ENCODE measurements at places on chromosomes 5 and 9.

- DNase-seq: peak; percentile 40
These were observed 194.3 kb downstream of the PALM2AKAP2 start for GRCh38 chr9:109974143-109974917.

- no peak for DNase-seq
These were observed 48.2 kb downstream of the ABCA1 start for GRCh38 chr9:104879555-104880309.

DNA sequence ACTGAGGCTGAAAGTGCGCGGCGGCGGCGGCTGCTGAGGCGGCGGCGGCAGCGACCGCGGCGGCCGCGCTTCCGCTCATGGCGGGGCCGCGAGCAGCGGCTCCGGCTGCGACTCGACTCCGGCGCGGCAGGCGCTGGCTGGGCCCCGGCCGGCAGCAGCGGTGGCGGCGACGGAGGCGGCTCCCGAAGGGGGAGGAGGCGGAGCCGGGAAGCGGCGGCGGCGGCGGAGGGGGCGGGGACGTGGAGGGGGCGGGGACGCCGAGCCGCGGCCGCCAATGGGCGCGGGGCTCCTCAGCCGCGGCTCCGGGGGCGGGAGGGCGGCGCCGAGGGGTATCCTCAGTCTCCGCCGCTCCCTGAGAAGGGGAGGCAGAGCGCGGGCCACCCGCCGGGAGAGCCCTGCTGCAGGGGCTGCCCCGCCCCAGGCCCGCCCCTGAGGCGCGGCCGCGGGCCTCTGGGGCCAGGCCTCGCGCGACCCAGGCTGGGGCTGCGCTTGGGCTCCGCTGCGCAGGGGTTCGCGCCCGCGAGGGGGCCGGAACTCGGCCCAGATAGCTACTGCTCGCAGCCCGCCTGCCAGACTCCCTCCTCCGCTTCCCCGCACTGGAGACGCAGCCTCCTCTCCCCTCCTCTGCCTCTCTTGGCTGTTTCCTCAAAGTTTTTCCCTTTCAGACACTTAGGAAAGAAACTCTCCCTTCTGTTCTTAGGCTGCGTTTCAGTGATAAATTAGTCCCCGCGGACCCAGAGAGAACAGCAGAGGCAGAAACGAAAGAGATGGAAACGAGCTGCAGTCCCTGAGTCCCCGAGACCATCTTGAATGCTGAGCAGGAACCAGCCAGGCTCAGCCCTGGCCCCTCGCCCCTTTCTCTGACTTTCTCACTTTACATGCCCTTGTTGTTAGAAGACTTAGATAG, 85.0 kb upstream of the MELK start:
- DNase-seq: peak; percentile 92

DNA sequence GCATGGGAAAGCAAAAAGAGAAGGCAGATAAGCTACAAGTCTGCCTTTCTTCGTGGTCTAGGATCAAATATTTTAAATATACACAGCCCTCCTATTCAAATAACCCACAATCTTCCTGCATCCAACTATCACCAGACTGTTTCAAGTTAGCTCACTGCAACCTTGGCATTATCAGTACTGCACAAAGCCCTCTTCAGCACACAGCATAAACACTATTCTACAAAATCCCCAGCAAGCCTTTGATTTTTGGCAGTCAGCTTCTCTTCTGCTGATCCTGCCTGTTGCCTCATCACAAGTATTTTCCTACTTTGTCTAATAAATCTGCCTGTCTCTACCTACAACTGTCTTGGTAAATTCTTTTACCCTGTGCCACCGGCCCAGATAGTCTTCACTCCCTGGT, 142.9 kb downstream of the COX7C start:
- no peak for DNase-seq

DNA sequence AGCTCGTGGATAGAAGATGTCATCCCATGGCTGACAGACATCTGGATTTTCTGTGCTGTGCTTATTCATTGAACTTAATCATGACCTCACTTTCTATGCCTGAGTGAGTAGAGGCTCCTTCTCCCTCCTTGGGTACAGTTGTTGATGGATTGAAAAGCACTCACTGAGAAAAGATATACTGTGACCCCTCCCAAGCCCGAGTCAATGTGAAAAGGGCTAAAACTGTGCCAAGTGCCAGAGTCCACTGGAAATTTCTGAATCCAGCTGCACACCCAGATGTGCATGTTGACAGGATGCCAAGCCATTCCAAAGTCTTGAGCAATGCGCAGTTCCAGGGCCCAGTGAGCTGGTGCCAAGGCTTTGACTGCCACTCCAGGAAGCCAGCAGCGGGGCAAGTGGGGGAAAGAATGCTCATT, 473.0 kb downstream of the NTRK2 start:
- DNase-seq: no peak

GRCh38 chr9:120378680-120379079, 201.3 kb downstream of the CDK5RAP2 start:
- DNase-seq: no peak

DNA sequence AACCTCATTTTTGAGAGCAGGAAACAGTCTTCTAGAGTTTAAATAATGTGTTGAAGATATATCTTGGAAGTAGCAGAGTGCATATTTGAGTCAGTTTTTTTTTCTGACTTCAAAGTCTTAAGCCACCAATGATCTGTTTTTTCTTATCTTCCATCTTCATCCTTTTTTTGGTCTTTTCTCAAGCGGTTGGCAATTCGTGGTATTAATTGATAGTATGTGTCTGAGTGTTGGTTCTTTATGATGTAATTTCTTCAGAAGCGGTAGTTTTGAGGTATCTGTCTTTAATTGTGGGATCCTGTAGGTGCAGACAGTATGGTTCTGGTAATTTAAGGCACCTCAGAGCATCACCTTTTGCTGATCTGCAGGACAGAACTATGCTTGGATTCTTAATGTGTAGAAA, 3.9 kb downstream of the CSNK1G3 start:
- peak; percentile 78 for DNase-seq

DNA sequence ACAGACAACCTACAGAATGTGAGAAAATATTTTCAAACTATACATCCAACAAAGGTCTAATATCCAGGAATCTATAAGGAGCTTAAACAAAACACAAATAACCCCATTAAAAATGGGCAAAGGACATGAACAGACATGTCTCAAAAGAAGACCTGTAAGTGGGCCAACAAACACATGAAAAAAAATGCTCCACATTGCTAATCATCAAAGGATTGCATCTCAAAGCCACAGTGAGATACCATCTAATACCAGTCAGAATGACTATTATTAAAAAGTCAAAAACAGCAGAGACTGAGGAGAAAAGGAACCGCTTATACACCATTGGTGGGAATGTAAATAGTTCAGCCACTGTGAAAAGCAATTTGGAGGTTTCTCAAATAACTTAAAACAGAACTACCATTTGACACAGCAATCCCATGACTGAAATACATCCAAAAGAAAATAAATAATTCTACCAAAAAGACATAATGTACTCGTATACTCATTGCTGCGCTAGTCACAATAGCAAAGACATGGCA, 39.1 kb upstream of the C5orf63 start:
- DNase-seq: no peak

- peak; percentile 59 for DNase-seq
These were observed at the start of gene PCDHGA10 for GRCh38 chr5:141412854-141413539. TSS of gene PCDHGA10 (plus strand) at chr5:141412987. CDS start at chr5:141413176, 189 bp downstream.

GRCh38 chr9:113603048-113603375, 139.5 kb downstream of the RGS3 start:
- DNase-seq: no peak

GRCh38 chr9:14043483-14043882, 270.5 kb downstream of the NFIB start:
- DNase-seq: no peak

GRCh38 chr9:16763946-16764345, 106.5 kb downstream of the BNC2 start:
- DNase-seq: no peak

DNA sequence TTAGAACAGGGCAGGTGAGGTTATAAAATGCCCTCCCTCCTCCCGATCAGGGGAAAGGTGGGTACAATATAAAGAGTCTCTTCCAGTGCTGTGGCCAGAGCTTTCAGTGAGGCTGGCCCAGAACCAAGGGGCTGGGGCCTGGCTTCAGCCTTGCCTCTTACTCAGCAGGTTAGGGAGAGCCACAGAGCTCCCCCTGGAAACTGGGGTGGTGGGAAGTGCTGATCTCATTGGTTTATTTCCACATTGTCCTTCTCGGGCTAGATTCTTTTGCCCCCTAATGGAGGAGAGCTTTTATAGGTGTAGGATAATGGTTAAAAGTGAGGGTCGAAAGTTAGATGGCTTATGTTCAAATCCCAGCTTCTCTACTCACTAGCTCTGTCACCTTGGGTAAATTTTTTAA, 186.7 kb upstream of the TBC1D2 start:
- DNase-seq: no peak

- no peak for DNase-seq
These were observed 91.0 kb upstream of the RETREG1 start for GRCh38 chr5:16707869-16708192.

DNA sequence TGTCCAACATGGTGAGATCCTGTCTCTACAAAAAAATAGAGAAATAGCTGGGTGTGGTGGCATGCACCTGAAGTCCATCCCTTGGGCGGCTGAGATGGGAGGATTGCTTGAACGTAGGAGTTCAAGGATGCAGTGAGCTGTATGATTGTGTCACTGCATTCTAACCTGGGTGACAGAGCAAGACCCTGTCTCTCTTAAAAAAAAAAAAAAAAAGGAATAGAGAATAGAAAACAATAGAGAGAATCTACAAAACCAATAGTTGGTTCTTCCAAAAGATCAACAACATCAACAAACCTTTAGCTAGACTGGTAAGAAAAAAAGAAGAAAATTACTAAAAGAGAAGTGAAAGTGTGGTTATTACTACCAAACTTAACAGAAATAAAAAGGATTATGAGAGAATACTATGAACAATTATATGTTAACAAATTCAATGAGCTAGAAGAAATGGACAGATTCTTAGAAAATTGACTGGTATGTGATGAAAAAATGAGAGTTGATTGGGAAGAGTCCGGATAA, 8.1 kb upstream of the SLC38A9 start:
- no peak for DNase-seq

DNA sequence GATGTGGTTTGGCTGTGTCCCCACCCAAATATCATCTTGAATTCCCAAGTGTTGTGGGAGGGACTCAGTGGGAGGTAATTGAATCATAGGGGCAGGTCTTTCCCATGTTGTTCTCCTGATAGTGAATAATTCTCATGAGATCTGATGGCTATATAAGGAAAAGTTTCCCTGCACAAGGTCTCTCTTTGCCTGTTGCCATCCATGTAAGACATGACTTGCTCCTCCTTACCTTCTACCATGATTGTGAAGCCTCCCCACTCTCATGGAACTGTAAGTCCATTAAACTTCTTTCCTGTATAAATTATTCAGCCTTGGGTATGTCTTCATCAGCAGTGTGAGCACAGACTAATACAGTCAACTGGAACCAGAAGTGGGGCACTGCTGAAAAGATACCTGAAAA, 262.4 kb upstream of the RFX3 start:
- DNase-seq: no peak

- no peak for DNase-seq
These were observed 1.6 kb downstream of the HBEGF start for GRCh38 chr5:140344683-140345423.

DNA sequence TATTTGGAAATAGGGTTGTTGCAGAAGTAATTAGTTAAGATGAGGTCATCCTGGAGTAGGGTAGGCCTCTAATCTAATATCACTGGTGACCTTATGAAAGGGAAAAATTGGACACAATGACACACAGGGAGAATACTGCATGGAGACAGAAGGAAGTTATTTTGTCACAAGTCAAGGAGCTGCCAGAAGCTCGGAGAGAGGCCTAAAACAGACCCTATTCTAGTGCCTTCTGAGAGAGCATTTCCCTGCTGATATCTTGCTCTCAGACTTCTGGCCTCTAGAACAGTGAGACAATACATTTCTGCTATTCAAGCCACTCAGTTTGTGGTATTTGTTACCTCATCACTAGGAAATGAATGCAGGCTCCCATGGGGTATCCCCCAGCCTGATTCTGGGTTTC, 332.9 kb downstream of the CSNK1G3 start:
- DNase-seq: no peak

DNA sequence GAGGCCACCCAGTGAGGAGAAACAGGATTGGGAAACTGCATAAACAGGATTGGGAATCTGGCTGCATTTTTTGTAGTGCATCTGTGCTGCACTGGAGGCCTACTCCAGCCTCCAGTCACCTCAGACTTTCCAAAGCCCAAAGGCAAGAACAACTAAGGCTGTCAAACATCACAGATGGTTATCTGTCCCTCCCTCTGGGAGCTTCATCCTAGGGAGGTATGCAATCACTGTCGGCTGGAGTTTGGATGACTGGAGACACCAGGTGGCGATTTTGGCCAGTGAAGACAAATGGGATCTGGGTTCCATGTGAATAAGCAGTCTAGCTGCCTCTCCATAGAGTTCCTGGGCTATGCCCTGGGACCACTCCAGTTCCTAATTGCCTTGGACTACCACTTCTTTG, 9.3 kb upstream of the SPINK13 start:
- DNase-seq: no peak

- DNase-seq: no peak
These were observed 31.6 kb downstream of the PTGS1 start for GRCh38 chr9:122402403-122402871.

GRCh38 chr9:27206041-27206440, 90.9 kb downstream of the EQTN start:
- DNase-seq: no peak

- no peak for DNase-seq
These were observed 559.0 kb upstream of the FTMT start for GRCh38 chr5:121292664-121293063.

DNA sequence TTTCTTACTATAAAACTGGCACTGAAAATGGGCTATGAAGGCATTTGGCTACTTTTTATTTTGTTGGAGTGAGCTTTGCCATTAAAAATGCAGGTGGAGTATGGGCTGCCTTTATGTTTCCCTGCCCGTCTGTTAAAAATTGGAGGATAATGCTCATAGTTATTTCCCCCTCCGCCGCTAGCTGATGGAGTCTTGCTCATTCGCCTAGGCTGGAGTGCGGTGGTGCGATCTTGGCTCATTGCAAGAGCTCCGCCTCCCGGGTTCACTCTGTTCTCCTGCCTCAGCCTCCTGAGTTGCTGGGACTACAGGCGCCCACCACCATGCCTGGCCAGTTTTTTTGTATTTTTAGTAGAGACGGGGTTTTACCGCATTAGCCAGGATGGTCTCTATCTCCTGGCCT, 8.6 kb downstream of the G3BP1 start:
- DNase-seq: no peak

DNA sequence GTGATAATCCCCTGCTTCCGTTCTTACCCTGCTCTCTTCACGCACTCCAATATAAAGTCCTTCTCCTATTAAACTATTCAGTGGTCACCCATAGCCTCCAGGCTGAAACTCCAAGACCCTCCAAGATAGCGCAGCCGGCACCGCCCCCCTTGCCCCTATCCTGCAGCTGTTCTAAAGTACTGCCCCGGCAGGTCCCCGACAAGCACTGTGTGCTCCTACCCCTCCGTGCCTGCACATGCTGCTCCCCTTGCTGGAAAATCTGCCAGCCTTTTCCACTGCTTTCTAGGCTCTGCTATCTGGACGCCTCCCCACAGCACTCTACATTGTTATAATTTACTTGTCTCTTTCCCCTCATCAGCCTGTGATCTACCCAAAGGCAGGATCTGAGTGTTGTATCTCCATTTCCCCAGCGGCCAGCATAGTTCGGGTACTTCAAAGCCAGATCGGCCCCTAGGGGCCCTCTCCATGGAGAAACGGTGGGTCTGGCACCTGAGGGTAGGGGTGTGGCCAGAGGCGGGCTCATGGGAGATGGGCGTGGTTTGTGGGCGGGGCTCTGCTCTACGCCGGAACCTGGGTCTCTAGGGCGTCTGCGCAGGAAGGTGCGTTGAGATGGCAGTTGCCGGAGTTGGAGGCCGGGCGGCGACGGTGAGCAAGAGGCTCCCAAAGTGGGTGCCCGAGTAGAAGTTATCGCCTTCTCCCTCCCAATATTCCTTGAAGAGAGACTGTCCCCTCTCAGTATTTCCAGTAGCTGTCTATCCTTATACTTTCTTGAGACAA, 83.5 kb upstream of the RUSC2 start:
- DNase-seq: peak; percentile 5
